Activated CD4-positive, CD25-positive, alpha-beta regulatory T cell treated with anti-CD3 and anti-CD28 coated beads, Interleukin-2, amount 50 U/mL, for 24 hours (primary cell): ENCODE measurements at places on chromosomes 7 and 10.

- ATAC-seq, result no peak
Measured at GRCh38 chr7:46322937-46323336, 401.9 kb upstream of the IGFBP3 start.

- no peak for ATAC-seq
Measured at GRCh38 chr7:124575176-124575575, 190.4 kb downstream of the GPR37 start.

DNA sequence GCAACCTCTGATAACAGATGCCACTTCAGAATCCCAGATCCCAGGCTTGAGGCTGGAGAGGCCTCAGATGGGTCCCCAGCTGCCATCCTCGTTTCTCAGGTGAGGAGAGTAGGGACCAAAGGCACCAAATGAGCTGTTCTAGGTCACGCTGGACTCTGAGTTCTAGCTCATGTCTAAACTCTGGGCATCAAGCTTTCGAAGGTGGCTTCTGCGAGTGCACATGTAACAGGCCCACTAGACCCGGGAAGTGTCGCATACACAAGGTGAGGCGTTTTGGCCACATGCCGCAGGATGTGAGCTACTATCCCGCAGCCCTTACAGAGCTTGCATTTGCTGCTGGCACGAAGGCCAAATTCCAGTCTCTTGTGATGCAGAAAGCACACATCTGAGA lies 355.1 kb upstream of the SHH start:
- ATAC-seq, result no peak

- ATAC-seq, result no peak
Measured at GRCh38 chr10:12719365-12719764, 282.1 kb downstream of the CCDC3 start.

DNA sequence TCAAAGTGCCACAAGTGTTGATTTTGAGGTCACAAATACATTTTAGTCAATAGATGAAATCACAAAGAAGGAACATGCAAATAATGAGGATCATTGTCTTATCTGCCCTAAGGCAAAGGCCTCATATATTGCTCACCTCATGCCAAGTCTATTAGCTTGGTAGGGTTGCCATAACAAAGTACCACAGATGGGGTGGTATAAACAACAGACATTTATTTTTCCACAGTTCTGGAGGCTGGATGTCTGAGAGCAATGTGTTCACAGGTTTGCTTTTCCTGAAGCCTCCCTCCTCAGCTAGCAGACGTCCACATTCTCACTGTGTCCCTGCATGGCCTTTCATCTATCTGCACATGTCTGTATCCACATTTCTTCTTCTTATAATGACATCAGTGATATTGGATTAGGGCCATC lies 59.6 kb downstream of the RELN start:
- ATAC-seq, result no peak

DNA sequence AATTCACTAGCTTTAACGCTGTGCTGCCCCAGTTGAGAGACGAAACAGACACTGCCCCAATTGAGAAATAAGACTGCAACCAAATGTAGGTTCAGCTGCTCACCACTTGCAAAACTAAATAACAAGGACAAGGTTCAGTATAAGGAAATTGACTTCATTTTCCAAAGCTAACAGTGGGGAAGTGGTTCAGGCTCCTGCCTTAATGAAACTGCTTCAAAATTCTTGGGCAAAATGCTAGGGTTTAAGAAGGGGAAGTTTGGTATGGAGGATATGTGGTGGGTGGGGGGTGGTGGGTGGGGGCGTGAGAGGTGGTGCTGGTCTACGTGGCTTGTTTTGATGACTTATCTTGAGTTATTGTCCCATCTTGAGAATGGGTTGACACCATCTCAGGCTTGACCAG lies 21.8 kb downstream of the MRPL32 start:
- ATAC-seq, result no peak

DNA sequence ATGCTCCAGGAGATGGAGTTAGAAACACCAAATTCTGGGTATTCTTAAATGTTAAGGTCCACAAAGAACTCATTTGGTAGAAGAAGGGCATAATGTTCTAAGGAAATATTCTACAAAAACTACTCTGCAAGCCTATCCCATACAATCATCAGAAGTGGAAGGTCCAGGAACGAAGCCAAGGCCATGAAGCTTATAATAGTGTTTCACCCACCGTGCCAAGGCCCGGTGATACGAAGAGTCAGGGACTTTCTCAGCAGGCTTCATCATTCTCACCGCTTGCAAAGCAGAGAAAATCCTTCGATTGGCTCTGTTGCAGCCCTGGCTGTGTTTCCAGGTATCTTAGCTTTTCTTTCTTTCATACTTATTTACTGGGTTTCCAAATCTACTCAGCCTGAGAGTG lies 351.9 kb upstream of the CELF2 start:
- no peak for ATAC-seq

DNA sequence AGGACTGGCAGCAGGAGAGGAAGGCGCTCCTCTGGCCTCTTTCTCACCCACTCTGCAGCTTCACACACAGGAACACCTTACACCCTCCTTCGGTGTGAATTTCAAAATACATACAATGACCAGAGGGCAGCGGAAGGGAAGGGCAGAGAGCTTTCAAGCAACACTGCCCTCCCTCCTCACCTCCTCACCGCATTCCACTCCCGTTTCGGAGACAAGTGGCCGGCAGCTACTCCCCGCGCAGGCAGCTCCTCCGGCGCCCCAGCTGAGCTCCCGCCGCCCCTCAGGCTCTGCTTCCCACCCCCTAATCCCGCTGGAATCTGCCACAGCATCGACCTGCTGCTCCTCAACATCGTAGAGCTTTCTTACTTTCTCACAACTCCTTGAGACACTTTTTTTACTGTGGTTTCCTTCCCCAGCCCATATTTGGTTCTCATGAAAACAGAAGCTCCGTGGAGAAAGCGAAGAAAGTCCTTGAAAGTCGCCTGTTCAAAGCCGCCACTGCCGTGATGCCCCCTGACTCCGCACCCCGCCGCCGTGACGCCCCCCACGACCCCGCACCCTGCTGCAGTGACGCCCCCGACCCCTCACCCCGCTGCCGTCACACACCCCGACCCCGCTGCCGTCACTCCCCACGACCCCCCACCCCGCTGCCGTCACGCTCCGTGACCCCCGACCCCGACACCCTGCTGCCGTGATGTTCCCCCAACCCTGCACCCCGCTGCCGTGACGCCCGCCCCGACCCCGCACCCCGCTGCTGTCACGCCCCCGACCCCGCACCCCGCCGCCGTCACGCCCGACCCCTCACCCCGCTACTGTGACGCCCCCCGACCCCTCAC lies 14.6 kb upstream of the GPER1 start:
- ATAC-seq, result no peak

DNA sequence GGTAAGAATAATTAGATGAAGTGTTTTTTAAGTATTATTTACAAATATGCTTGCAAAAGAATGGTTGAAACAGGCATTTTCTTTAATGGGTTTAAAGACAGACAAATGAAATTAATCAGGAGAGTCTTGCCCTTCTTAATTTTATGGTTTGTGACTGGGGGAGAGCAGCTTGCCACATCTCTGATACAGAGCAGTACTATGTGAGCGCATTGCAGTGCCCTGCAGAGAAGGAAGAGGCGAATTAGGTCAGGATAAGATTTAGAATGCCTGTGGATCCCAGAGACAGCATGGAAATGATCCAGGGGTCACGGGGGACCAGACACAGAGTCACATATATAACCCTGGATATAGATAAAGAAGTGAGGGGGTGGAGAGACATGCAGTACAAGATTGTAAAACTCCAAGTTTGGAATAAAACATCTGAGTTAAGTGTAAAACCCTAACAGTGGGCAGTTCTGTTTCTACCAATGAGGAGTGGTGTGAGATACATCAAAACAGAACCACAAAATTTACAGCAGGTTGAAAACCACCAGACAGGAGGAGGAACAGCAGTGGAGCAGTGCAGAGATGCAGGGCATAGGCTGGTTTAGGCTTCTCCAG lies 125.5 kb downstream of the FAM204A start:
- no peak for ATAC-seq

GRCh38 chr7:139808427-139808826 lies 20.6 kb upstream of the TBXAS1 start:
- no peak for ATAC-seq

DNA sequence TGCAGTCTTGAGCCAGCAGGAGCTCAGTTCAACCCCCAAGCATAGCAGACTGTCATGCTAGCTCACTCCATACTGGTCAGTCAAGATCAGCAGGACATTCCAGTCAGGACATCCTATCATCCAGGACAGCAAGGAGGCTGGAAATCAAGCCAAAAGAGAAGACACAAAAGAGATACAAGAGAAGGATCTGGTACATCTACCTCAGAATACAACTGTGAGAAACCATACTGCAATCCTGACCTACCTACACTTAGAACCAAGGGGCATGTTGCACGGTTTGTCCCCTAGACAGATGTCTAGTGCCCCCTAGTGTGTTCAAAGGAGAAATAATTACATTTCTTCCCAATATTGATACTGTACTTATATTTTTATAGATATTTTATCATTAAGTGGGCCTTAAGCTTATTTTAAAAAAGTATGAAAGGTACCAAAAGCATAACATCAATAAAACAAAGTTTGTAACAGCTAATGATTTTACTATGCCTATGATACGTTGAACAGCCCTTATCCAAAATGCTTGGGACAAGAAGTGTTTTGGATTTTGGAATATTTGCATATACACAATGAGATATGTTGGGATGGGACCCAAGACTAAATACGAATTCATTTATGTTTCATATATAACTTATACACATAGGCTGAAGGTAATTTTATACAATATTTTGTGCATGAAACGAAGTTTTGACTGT lies 26.7 kb downstream of the ERCC6 start:
- ATAC-seq, result no peak

DNA sequence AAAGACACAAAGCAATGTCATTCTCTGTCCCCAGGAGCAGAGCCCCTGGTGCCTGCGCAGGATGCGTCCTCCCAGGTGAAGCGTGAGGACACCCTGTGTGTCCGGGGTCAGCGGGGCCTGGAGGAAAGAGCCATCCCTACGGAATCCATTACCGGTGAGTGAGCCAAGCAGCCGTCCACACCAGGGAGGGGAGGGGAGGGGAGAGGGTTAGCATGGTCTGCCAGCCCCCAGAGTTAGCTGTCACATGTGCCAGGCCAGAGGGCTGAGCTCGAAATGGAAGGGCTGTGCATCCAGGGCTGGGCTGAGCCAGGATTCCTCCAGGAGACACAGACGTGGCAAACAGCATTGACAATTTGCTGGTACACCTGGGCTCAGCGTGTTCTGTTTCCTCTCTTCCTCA lies 15.2 kb downstream of the ZNF282 start:
- no peak for ATAC-seq

- no peak for ATAC-seq
Measured at GRCh38 chr7:129334473-129334872, 99.8 kb upstream of the STRIP2 start.
